Esophagus muscularis mucosa (tissue), 4 donors: ENCODE measurements at places on chromosomes 11 and 22. TPM values are rescaled to one million over a fixed set of nuclear protein-coding genes. Genes with fewer than 3 reads are reported as not detected.

Gene PDE3B
- total RNA-seq = 19.8 TPM

Gene RAB39A
- 0.71 TPM for total RNA-seq

DNA sequence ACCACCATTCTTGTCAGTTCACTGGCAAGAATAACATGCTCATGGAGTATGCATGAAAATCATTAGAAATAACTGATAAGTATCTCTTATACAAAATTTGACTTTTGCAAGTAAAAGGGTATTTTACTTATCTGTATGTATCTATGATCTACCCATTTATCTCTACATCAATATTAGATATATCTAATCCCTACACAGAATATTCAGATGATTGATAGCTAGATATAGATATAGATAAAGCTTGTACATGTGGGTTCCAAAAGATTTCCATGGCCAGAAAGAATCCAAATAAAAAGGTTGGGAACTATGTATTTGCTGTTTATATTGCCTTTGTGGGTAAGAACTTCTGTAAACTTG is 185.5 kb downstream of the MAML2 start:
- H3K27ac ChIP-seq = peak overlapping the region; percentile 75
- peaks cover 71% of the 10 kb centered on the region for H3K4me1 ChIP-seq
- H3K27me3 ChIP-seq = no peaks in the 10 kb centered on the region
- no peaks in the 10 kb centered on the region for H3K36me3 ChIP-seq
- DNase-seq = no peak

GRCh38 chr11:64239662-64240434 is 1.0 kb upstream of the FKBP2 start:
- H3K36me3 ChIP-seq = peaks cover 38% of the 10 kb centered on the region
- H3K27ac ChIP-seq = peak overlapping the region; percentile 99
- H3K27me3 ChIP-seq = no peaks in the 10 kb centered on the region
- no peak for DNase-seq
- H3K4me1 ChIP-seq = peaks cover 56% of the 10 kb centered on the region
- H3K4me3 ChIP-seq = peak overlapping the region; percentile 85

- H3K4me3 ChIP-seq = no peak overlapping the region
- peaks cover 3% of the 10 kb centered on the region for H3K27me3 ChIP-seq
- peaks cover 6% of the 10 kb centered on the region for H3K4me1 ChIP-seq
- no peaks in the 10 kb centered on the region for H3K36me3 ChIP-seq
- no peak for DNase-seq
- H3K27ac ChIP-seq = no peak overlapping the region
Observed at GRCh38 chr22:39592081-39593065, 21.8 kb downstream of the CACNA1I start.
